ENCODE measurements at places on chromosomes 16 and 17. TPM values are rescaled to one million over a fixed set of nuclear protein-coding genes. Genes with fewer than 3 reads are reported as not detected.

Gene VMO1
- total RNA-seq, result not detected

Gene SUPT4H1
- total RNA-seq, result 60.1 TPM

Gene PHOSPHO1
- 0.15 TPM for total RNA-seq

Gene TTLL6
- total RNA-seq, result not detected

Gene POLR3K
- 28.3 TPM for total RNA-seq

Gene CPHXL2
- not detected for total RNA-seq

Gene TNK1
- 11.7 TPM for total RNA-seq

Gene TMEM132E
- not detected for total RNA-seq

Gene KREMEN2
- 0.17 TPM for total RNA-seq

All from B cell (primary cell).